ENCODE measurements at places on chromosomes 7 and 10.

- DNase-seq, result no peak
These were observed 92.9 kb upstream of the GNA12 start for GRCh38 chr7:2936891-2937580.

DNA sequence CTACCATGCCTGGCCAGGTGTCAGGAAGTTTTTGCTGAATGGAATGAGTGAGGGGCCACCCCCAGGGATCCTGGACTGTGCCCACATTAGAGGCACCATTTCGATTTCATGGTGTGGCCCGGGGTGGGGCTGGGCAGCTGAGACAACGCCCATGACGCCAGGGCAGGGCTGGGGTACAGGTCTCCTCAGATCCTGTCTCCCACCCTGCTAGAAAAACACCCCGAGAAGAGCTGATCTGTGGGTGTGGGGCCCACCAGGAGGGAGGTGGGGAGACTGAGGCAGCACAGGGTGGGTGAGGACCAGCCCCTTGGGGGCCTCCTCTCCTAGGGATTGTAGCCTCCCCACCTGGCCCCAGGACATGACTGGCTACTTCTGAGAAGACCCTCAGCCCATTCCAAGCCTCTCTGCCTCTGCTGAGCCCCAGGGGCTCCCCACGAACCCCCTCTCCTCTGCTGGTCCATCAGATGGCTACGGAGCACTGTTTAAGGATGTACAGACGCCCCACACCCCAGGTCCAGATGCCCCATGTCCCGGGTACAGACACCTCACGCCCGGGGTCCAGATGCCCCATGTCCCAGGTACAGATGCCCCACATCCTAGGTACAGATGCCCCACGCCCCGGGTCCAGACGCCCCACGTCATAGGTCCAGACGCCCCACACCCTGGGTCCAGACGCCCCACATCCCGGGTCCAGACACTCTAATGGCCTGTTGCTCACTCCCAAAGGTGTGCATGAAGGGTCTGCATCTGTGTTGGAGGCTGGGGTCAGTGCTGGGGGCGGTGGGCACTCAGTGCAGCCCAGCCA, 99.4 kb downstream of the MICALL2 start:
- no peak for DNase-seq

DNA sequence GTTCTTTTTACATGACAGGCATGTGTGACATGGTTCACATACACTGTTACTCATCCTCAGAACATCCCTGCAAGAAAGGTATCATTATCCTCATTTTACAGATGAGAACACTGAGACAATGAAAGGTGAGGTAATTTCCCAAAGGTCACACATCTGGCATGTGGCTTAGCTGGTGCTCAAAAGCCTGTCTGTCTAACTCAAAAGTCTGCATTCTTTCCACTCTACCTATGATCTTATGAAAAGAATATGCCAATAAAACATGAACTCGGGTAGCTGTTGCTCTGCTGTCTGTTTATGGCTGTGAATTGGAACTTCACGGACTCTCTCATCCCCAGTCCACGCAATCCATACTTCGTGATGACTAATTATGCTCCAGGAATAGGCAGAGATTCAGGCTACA, 79.0 kb upstream of the ODAD2 start:
- no peak for DNase-seq

DNA sequence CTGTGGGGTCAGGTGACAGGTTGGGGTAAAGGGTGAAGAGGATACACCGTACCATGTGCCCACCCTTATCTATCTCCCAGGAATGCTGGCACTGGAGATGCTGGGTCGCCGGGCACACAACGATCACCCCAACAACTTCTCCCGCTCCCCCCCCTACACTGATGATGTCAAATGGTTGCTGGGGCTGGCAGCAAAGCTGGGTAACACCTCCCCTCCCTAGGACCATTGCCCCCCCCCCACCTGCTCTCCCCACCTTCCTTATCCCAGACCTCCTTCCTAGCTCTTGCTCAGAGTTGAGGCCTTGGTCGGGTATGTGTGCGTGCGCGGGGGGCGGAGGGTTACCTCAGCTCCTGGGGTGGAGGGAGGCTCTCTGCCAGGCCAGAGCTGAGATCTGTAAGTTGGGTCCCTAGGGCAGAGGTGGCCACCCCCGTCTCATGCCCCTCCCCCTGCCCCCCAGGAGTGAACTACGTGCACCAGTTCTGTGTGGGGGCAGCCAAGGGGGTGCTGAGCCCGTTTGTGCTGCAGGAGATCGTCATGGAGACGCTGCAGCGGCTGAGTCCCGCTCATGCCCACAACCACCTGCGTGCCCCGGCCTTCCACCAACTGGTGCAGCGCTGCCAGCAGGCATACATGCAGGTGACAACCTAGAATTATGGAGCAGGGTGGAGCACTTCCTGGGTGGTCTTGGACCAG, 10.7 kb downstream of the NDST2 start:
- DNase-seq, result no peak

DNA sequence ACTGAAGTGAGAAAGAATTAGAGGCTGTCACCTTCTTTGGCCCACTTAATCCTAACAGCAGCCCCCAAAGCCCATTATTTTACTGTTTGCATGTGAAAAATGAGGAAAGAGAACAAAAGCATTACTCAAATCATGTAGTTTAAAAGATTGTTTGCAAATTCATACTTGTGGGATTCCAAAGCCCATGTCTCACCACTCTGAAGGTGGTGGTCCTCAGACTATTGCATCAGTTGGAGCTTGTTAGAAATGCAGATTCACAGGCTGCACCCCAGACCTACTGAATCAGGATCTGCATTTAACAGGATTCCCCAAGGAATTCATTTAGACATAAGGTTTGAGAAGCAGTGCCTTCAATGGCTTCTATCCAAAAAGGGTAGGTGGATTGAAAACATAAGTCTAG, 93.7 kb upstream of the PDE1C start:
- DNase-seq, result no peak

DNA sequence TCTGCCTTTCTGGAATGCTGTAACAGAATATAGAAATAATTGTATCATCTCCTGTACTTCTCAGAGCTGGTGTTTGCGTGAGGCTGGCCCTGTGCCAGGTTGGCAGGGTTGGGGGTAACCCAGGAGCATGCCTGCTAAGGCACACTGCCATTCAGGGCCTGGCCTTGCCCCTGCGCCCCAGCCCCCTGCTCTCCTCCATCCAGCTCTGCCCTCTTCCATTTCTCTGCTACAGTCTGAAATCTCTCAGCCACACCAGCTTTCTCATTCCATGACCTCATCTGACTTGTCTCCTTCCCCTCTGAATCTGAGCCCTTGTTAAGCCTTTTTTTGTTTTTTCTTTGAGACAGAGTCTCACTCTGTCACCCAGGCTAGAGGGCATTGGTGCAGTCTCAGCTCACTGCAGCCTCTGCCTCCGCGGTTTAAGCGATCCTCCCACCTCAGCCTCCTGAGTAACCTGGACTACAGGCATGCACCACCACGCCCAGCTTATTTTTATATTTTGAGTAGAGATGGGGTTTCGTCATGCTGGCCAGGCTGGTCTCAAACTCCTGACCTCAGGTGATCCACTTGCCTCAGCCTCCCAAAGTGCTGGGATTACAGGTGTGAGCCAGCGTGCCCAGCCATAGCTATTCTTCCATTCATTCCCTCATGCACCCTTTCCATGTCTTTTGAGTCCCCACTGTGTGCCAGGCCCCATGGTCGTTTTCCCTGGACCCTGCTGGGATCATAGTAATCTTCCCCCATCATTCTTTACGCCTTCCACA, 206.8 kb downstream of the CUX1 start:
- no peak for DNase-seq

DNA sequence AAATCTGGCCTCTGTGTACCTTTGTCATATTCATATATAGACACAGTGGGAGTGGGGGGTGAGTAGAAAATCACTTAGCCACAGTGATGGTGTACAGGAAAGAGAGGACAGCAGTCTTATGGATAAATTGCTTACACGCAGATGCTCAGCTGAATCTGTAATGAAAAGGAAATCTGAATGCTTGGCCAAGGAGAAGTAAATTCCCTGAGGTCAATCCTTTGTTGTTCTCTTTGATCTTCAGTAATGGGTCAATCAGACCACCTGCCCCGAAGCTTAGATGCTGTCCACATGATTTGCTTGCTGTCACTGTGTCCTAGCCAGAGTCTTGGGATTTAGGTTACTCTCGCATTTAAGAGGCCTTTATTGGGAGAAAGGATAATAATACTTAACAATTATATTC, 18.4 kb upstream of the EPHB6 start:
- DNase-seq, result no peak

GRCh38 chr7:44961844-44962482, 16.9 kb downstream of the MYO1G start:
- no peak for DNase-seq

GRCh38 chr7:132435016-132435990, 141.0 kb downstream of the PLXNA4 start:
- no peak for DNase-seq

GRCh38 chr7:24052572-24053260, 231.3 kb upstream of the NPY start:
- DNase-seq, result no peak

DNA sequence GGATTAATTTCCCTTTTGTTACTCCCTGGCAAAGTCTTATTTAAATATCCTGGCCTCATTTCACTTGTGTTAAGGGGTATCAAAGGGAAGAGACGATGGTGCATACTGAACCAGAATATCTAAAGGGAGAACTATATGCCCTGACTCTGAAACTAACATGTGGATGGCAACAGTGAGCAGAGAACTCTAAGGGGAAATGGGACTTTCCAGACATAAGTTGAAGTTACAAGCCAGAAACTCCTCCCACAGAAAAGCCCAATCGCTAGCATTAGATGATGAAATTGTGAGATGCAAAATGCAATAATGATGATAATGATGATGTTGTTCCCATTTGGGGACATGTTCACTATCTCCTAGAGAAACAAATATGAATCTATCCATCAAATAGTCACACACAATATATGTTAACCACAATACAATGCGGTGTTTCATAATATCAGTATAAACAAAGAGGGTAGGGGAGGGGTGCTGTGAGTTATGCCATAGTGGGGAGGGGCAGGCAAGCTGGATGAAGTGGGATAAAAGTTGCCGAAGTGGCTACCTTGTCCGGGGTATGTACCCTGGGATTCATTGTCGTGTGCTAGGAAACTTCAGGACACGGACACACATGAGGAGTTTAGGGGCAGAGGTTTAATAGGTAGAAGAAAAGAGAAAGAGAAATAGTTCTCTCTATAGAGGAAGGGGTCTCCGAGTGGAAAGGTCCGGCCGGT, 37.1 kb downstream of the TMEM229A start:
- DNase-seq, result no peak

- DNase-seq, result no peak
These were observed 71.2 kb downstream of the ARHGAP21 start for GRCh38 chr10:24652381-24652957.

DNA sequence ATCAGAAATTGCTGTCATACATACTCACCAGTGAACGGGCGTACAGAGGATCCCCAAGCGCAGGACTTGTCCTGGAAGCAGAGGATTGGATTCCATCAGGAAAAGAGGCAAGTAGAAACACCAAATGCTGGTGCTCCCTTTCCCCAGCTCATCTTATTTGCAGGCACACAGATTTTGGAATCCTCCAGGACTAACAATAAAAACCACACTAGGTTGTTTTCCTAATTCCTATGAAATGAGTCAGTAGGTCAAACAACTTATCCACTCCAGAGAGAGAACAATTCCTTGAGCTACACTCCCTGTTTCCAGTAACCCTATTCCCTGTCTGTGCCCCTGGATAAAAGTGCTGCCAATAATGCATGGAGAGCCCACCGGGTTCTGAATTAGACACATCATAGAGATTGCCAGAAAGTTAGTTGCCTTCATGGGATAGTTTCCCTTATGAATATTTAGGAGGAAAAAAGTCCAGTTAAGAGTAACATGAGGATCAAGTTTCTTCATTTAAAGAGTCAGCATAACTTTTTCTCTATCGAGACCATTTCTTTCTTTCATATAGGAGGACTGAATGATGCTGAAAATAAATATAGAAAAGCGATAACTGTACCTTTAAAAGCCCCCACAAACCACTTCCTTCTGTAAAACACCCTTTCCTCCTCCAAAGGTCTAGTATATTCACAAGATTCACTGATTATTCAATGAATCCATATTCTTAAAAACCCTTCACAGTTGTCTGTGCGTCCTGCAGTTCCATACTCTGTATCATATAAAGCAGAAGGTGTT, 178.3 kb upstream of the KLF14 start:
- no peak for DNase-seq

DNA sequence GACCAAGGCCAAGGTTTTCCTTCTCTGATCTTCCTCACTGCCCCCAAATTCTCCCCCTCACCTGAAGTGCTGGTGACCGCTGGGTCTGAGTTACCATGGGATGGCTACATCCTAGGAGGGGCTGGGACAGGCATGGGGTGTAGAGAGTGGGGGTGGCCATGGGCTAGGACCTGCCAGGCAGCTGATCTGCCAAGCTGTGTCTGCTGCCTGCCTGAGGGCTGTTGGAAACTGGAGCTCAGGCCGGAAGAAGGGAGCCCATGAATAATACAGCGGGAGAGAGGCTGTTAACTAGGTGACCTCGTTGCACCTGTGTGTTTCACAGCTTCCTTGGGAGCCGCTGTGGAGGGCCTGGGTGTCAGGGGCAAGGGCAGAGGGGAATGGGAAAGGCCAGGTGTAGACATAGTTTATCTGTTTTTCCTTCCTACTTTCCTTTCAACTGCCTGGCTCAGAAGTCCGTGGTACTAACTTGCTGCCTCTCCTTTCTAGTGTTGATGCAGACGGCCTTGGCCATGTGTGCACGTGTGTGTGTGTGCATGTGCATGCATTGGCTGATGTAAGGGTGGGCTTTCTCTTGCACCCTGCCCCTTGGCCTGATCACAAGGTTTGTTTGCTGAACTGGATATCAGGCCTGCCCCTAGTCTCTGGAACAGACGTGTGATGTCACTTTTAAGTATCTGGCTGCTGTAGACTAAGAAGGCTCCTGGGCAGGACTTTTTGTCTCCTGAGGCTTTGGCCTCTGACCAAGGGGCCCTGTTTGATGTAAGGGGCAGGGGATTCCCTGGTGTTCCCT, 11.9 kb downstream of the CDH23 start:
- DNase-seq, result no peak

GRCh38 chr10:44400541-44400940, 15.6 kb upstream of the CXCL12 start:
- no peak for DNase-seq

DNA sequence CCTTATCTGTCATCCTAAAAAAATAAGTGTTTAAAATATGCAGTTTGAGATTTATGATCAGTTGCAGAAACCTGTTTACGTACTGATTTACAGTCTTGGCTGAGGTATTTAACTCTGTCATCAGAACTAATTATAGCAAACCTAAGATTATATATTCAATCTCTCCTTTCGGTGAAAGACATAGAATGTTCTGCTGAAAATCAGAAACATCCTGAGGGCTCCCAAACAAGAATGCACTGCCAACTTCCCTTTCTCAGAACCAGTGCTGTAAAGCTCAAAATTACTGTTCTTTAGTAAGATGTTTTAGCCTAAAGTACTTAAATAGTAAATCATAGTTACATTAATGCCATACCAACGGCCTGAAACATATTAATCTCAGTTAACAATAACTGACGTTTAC, 34.3 kb downstream of the FAM204A start:
- DNase-seq, result no peak

DNA sequence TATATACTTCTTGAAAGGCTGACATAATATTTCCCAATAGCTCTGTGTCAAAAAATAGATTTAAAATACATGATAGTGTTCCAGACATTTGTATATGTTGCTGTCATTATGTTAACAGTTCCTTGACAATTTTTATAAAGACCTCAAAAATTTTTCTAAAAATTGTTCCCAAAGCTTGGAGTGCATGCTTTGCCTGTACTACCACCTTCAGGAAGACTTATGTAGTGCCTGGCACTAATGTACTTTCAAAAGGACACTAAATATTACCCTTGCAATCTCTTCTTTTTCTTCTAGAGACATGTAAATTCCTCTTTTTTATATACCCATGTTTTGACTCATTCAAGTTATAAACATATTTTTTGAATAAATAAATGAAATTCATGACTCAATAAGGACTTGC, 48.0 kb upstream of the SP8 start:
- no peak for DNase-seq

All from stimulated activated CD8-positive, alpha-beta memory T cell treated with anti-CD3 and anti-CD28 coated beads, Interleukin-4, amount 100 ng/mL, for 1 hour (primary cell).